ENCODE measurements at places on chromosomes 1 and 21.

DNA sequence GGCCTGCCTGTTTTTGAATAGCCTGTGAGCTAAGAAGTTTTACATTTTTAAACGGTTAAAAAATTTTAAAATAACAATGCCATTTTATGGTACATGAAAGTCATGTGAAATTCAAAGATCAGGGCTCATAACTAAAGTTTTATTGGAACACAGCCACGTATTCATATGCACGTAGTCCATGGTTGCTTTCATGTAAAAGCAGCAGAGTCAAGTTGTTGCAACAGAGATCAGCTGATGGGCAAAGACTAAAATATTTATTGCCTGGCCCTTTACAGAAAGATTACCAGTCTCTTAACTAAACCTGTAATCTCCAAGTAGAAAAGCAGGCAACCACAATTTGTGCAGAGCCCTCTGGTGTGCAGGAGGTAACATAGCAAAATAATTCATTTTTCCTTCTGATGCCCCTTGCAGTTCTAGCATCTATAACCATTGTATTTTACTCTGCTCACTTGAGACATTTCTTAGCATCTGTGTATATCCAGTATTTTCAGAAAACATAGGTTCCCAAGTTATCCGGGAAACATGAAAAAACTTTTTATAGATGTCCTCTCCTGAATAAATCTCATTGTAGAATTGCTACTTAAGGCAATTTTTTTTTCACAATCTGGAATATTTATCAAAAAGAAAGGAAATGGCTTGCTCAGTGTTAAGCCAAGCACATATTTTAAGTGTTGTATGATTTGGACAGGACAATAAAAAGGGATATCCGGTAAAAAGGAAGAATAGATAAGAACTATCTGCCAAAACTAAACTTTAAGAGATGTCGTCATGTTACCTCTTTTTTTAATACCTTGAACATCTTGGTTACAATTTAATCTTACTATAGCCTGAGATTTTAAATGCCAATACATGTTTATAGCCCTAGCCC is 430.8 kb downstream of the PLPP3 start:
- DNase-seq: no peak

- DNase-seq: no peak
Measured at GRCh38 chr1:68442822-68443556, 6.8 kb downstream of the RPE65 start.

GRCh38 chr1:61742620-61743430 is 545 bp downstream of the PATJ start:
- no peak for DNase-seq

DNA sequence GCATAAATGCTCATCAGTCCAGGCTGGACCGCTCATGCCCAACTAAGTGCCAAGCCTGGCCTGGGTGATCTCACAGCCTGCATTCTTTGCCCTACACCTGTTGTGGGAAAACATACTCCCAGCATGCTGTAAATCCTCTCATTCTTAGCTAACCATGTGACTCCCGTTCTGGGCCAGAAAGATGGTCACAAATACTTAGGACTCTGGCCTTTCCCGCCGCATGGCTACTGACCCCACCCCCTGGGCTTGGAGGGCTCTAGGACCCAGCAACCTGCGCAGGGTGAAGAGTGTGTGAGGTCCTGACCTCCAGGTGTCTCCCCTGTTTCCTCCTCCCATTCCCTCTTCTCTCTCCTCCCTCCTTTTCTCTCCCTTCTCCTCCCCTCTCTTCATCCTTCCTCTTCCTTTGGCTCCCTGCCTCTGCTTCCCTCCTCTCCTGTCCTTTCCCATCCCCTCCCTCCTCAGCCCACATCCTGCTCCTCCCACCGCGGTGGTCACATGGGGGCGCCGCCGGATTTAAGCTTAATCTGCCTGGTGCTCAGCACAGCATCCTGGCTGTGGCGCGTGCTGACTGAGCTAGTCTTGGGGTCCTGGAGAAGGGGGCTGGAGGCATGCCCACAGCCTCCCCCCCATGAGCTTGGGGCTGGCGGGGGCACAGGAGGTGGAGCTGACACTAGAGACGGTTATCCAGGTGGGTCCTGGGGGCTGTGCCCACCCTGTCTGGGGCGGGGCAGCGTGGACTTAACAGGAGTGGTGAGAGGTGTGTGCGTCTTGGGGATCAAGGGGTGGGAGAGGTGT is at the start of gene CROCC:
TSS of gene CROCC (plus strand) at position 541 of the 795 bp plus-strand sequence. CDS start at position 629, 88 bp downstream.
- no peak for DNase-seq

DNA sequence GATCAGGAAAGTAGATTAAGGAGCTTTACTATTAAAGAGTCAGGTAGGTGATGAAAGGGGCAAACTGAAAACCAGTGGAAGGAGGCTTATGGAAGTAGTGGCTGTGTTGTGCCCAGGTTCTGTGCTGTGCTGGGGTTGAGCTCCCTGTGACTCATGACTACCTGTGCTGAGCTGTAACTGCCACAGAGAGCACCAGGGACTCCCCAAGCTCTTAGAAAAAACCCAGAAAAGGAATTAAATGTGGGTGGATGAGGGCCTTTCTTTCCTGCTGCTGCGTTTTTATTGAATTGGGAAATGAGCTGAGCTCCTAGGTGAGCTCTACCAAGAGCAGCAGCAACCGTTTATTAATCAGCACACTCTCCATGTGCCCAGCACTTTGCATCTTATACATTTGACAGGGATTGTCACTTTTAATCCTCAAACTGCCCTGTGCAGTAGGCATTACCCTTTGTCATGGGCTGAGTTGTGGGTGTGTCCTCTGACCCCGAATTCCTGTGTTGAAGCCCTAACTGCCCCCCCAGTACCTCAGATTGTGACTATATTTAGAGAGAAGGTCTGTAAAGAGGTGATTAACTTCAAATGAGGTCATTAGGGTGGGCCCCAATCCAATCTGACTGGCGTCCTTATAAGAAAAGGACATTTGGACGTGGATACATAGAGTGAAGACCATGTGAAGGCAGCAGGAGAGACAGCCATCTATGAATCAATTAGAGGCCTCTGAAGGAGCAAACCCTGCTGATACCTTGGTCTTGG is 65.4 kb downstream of the AK4 start:
- no peak for DNase-seq

All from T-helper 22 cell (primary cell).